ENCODE measurements at places on chromosomes 4 and X.

DNA sequence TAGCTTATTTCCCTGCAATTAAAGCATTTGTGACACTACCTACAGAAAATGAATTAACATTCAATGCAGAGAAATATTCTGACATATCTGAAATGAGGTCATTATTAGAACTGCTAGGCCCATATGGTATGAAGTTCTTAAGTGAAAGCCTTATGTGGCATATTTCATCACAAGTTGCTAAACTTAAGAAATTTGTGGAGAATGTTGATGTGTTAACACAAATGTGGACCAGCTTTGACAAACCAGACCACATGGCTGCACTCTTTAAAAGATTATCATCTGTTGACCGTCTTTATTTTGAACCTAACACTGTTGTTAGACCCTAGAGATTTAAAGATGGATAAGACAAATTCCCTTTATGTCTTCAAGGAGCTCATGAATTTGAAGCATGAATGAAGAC lies 1024.1 kb downstream of the RPA4 start:
- no peak for DNase-seq

DNA sequence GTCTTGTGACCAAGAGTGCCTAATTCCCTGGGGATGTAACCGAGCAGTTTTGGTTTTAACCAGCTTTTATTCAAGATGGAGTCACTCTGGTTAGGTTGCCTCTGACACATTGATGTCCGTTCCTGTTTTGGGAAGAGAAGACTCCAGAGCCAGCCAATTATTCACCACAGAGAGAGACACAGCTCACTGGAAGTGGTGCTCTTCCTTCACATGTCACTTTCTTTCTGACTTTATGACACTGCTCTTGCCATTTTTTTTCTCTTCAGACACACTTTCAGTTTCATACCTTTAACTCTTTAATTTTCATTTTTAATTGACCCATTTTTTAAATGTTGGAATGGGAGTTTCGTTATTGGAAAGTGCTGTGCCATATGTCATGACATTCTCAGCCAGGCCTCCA lies 418.4 kb upstream of the FSTL5 start:
- no peak for DNase-seq

DNA sequence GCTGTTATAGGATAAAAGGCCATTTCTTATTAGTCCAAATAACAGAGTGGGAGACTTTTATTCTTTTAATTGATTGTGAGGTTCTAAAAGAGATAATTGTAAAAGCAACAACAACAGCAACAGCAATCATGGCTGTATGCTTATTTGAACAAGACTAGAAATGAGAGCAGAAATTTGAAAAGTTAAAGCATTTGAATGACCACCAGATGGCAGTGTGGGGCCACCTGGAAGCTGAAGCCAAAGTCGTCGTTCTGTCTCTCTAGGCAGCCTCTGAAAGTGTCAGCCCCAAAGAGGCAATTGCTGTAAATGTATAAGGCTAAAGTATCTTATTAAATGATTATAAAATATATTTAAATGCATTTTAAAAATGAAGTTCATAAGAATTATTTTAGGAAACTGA lies 42.2 kb downstream of the SH2D1A start:
- DNase-seq: peak; percentile 28

- DNase-seq: peak; percentile 57
Measured at GRCh38 chr4:101200561-101200960, 146.8 kb downstream of the PPP3CA start.

- DNase-seq: no peak
Measured at GRCh38 chrX:153608376-153608775, 9.4 kb upstream of the CCNQ start.

GRCh38 chr4:126678618-126679017 lies 954.1 kb upstream of the INTU start:
- DNase-seq: no peak

DNA sequence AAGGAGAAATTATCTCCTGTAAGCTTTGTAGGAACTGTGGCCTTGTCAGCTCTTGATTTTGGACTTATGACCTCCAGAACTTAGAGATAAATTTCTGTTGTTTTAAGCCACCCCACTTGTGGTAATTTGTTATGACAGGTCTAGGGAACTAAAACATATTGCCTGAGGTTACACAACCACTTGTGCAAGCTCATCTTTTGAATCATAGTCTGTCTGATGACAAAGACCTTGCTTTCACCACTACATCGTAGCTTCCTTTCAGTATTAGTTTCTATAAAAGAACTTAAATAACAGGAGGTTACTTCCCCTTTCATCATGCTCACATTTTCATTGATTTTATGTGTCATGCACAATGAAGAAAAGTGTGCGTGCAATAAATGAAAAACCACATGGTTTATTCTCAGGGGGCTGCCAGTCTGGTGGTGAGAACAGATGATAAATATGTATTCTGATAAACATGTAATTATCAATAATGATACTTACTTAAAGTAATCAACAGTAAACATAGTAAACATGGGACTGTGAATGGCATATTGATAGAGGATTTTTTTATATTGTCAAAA lies 690.0 kb upstream of the HS3ST1 start:
- no peak for DNase-seq

DNA sequence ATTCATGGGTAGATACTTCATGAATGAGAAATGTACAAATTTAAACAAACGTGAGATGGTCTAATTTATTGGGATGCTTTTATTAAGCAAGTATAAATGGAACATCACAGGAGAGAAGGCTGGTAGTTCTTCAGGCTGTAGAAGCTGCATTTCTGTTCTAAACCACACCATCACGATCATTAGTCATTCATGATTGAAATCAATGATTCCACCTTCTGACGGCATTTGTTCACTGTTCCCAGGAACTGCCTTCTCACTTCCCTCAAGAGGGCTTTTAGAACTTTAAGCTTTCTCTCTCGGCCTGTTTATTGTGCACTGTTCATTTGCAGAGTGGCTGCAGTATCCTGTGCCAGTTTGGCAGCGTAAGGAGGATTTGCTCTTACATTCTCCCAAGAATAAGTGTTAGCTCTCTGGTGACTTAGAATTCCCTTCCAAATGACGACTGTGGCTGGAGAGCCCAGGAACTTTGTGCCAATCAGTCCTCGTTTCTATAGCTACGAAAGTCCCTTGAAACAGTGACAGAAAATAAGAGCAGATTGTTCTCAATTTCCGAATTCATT lies 54.7 kb downstream of the MFAP3L start:
- no peak for DNase-seq

- no peak for DNase-seq
Measured at GRCh38 chr4:20612313-20612712, 87.9 kb upstream of the PACRGL start.

DNA sequence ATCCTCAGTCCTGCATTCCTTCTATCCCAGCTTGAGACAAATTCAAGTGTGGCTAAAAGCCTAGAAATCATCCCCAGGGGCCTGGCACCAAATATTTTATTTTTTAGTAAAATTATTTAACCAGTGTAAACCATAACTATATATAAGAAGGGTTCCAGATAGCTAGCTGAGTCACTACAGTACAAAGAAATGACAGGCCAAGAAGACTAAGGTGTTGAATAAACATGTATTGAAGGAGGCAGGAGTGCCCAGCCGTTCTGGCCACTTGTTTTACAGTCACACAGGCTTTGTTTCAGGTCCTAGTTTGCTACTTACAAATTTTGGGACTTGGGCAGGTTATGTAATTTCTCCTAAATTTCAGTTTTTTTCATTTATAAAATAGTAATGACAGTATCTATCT lies 225.9 kb upstream of the PITX2 start:
- DNase-seq: no peak

DNA sequence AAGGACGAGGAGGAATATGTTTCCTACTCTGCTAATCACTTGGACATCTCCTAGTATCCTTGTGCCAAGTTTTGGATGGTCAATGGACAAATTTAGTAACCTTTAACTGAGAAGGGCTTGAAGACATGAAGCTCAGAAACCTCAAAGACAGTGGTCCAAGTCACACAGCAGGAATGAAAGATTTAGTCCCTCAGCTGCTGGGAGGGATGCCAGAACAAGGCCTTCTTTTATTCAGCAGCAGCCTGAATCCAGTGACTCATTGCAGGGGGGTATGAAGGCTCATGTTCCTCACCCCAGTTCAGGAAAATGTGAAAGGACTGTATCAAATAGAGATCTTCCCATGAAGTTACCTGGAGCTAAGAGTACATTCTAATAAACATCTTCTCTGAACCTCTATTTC lies 214.9 kb upstream of the UGT8 start:
- peak; percentile 86 for DNase-seq

- DNase-seq: no peak
Measured at GRCh38 chr4:17301869-17302268, 210.0 kb downstream of the QDPR start.

GRCh38 chr4:76215077-76215476 lies 1.5 kb upstream of the SCARB2 start:
- DNase-seq: no peak

DNA sequence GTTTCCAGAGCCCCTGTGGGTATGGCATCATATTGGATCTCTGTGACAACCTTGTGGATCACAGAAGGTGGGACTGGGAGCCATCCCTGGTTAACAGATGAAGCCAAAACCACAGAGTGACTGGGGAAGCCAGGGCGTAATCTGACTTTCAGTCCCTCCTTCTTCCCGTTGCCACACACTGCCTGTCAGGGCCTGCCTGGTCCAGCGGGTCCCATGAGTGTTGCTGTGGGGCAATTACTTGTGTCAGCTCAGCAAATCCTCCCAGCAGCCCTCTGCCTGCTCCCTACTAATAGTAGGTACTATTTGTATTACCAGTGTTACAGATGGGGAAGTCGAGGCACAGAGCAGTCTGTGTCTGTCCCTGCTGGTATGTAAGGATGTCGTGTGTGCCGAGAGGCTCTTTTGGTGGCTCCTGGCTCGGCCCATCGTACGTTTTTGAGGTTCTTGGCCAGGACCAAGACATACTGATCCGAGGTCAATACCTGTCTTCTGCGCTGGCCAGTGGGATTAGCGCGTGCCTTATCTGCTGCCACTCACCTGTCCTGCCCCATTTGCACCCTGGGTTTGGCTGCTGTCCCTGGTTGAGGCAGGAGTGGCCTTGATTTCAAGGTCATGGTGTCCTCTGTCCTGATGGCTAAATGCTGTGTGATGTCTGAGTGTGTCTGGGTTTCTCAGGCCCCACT lies 5.7 kb downstream of the NSG1 start:
- no peak for DNase-seq

GRCh38 chrX:45980726-45981125 lies 564.5 kb downstream of the ZNF674 start:
- DNase-seq: no peak

- no peak for DNase-seq
Measured at GRCh38 chrX:106619797-106620196, 8.0 kb downstream of the RADX start.

DNA sequence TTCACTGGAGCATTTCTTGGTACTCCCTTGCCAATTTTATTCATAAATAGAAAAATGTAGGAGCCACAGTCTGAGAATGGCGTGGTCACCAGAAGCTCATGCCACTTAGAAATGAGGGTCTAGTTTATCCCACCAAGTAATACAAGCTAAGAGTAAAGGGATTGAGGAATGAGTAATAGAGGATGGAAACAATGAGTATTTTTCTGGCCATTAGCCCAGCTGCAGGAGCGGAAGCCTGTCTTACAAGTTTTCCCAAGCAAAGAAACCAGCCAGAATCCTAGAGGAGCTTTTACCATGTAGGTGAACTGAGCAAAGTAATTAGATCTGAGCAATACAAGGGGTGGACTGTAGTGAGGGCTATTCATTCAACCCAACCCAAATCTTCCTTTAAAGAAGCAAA lies 160.7 kb upstream of the NPY2R start:
- no peak for DNase-seq

DNA sequence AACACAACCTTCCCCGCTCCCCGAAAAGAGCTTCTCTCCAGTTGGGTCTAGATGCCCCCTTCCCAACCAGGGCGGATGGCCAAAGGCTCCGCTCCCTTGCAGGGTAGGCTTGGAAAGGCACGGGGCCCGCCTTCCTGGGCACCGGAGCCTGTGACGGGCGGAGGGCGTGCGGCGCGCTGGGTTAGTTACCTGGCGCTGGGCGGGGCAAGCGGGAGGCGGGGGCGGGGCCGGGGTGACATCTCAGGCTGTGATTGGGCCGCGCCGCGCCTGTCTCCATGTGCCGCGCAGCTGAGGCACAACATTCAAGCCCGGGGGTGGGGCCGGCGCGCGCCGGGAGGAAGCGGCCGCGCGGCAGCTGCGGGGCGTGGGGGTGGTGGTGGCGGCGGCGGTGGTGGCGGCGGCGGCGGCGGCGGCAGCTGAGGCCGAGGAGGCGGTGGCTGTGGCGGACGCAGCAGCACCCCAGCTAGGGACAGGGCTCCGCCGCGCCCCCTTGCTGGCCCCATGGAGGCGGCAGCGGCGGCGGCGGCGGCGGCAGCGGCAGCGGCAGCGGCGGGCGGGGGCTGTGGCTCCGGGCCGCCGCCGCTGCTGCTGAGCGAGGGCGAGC lies at the start of gene REPS2:
TSS of gene REPS2 (plus strand) at position 298 of the 604 bp plus-strand sequence. CDS start at position 502, 204 bp downstream.
- peak; percentile 48 for DNase-seq

- DNase-seq: no peak
Measured at GRCh38 chrX:41003506-41004270, 81.6 kb upstream of the USP9X start.
